IMR-90 (cell line): ENCODE measurements at places on chromosomes 1 and 21.
A peak's percentile ranks its signal among the peaks of the same experiment; 100 is the strongest.

DNA sequence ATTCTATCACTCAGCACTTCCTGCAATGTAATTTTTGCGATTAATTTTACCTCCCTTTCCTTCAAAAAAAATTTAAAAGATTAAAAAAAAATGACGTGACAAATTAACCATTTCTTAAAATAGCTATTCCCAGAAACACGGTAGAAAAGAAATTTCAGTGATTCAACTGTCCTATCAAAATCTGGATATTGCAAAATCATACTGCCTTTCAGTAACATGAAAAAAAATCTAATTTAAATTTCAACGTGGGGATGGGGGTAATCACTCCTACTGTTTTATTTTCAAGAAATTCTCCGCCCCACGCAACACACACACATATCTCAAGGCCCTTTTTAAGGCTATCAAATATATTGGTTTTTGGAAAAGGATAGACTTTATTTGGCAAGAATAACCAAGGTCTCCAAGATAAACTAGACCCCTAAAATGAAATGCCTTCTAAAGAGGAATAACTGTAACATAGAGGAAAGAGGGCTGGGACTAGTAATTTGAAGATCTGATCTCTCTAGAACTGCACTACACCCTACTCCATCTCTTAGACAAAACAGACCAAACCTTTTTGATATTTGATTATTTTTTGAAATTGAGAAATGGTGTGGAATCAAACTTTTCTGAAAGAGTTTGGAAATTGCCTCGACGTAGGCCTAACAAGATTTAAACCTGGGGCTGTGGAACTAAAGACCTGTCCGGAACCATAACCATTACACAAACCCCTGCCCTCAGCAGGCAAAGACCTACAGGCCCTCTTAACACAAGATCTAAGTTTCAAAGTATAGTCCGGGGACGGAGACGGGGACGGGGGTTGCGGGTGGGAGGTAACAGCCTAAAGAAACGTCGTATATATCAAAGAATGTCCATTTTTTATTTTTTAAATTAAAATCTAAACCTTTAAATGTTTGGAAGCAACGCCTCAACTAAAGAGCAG, 941 bp downstream of the ARNT start:
- DNase-seq: no peak

GRCh38 chr1:26811708-26812107, 14.8 kb upstream of the ZDHHC18 start:
- no peak for DNase-seq

- DNase-seq: no peak
Measured at GRCh38 chr1:224045556-224045955, 68.4 kb upstream of the FBXO28 start.

DNA sequence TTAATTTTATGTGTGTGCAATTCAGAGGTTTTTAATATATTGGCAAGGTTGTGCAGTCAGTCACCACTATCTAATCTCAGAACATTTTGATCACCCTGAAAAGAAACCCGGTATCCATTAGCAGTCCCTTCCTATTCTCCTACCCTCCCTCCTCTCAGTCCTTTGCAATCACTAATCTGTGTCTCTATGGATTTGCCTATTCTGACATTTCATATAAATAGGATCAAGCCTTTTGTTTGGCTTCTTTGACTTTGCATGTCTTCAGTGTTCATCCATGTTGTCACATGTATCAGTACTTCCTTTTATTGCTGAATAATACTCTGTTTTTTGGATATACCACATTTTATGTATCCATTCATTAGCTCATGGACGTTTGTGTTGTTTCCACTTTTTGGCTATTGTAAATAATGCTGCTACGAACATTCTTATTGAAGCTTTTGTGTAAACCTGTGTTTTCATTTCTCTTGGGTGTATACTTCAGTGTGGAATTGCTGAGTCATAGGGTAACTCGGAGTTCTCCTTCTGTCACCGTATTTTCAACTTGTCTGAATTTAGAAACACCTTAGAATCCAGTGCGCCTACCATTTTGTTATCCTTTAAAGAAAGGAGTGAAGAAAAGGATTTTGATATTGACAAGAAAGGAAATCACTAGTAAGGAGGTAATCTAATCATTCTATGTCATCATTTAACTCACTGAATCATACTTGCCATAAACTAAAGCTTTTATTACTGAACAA, 3.4 kb downstream of the CEP85 start:
- peak; percentile 33 for DNase-seq

DNA sequence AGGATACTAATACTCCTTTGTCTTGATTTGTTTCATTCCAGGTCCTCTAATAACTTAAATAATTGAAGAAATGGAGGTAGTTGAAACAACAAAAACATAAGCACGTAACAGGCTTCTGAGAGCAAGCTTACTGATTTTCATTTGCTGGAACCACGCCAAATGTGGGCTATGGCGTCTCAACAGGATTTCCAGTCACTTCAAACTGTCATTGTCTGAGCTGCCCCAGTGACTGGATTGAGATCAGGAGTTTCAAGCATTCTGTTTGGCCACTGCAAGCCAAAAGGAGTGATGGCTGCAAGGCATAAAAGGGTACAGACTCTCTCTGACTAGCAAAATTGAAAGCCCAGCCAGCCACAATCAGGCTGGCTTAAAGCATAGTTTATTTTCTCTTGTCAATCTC, 289.9 kb downstream of the DPYD start:
- no peak for DNase-seq

GRCh38 chr1:3571263-3571662, 40.0 kb downstream of the MEGF6 start:
- no peak for DNase-seq

- no peak for DNase-seq
Measured at GRCh38 chr1:208935517-208936187, 647.9 kb upstream of the CAMK1G start.

GRCh38 chr21:41169258-41169576, 1.3 kb downstream of the BACE2 start:
- DNase-seq: no peak

DNA sequence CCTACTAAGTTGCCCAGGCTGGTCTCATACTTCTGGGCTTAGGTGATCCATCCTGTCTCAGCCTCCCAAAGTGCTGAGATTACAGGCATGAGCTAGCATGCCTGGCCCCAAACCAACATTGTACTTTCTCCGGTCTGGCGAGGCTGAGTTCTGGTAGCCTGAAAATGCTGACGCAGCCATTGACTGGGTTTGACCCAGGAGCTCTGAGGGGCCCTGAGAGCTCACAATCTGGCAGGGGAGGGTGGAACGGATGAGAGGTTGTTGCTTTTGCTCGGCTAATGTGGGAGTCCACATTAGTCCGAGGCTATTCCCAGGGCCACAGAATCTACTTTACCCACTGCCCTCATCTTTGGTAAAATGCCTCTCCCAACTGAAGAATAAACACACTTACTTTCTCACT, 35.1 kb upstream of the PARP1 start:
- no peak for DNase-seq
